ENCODE measurements at places on chromosomes 7 and 10.

DNA sequence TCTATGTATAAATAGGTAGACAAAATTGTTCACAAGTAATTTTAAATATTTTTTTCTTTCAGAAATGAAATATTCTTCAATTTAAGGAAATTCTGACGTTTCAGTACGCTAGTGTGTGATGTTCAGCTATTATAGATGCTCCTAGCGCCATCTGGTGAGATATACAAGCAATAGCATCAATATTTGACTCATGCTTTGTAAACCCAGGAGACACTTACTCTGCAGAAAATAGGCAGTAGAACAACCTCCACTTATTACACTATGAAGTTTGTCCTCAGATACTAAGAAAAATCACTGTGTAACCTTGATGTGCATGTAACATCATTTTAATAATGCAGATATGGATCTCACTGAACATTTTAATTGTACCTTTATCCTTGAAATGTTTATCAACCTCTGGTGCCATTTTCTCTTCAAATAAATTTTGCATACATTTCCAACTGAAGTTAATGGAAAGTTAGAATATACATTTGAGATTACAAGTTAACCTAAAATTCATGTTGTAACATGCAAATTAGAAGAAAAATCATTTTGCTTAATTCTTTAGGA lies 151.5 kb upstream of the FAM3C start:
- no peak for DNase-seq

DNA sequence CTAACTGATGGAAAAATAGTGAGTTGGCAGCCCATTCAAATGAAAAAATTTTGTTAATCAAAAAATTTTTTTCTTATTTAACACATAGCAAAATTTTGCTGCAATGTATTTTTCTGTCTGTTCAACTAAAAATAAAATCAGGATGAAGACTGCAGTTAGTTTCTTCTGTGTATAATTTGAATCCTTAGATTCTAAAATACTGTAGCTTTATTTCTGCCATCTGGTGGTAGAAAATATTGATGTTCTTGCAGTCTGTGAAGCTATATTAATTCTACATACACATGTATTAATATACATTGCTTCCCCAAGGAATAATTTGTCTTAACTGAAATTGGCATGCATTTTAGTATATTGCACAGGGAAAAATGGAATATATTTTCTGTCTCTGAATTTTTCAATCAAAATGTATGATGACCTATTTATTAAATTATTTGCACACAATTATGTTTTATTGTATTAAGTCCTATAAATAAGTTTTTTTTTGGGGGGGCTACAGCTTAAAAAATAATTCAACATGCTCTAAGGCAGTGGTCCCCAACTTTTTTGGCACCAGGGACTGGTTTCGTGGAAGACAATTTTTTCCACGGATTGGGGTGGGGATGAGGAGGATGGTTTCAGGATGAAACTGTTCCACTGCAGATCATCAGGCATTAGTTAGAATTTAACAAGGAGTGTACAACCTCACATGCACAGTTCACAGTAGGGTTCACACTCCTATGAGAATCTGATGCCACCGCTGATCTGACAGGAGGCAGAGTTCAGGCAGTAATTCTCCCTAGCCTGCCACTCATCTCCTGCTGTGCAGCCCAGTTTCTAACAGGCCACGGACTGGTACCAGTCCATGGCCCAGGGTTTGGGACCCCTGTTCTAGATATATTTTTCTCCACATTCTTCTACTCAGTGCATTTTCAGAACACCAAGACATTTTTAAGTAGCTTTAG lies 119.4 kb downstream of the GNAT3 start:
- no peak for DNase-seq

DNA sequence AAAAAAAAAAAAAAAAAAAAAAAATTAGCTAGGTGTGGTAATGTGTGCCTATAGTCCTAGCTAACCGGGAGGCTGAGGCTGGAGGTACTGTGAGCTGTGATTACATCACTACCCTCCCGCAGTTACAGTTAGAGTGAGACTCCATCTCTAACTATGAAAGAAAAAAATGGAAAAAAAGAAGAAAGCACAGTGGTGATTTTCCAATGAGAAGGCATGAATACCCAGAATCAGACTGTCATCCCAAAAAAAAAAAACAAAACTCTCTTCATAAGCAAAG lies 269.9 kb upstream of the MKLN1 start:
- DNase-seq, result no peak

DNA sequence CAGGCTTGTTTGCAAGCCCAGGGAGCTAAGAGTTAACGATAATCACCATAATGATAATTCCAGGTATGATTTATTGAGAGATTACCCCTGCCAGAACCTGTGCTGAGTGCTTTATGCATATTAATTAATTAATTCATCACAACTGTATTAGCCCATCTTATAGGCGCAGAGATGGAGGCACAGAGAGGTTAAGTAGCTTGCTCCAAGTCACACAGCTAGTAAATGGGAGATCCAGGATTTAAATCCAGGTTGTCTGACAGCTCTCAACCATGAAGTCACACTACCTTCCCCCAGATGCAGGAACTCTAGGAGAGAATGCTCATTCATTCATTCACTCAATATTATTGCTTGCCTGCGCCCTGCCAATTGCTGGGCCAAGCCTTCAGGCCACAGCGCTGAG lies 84.5 kb downstream of the FAM241B start:
- DNase-seq, result no peak

DNA sequence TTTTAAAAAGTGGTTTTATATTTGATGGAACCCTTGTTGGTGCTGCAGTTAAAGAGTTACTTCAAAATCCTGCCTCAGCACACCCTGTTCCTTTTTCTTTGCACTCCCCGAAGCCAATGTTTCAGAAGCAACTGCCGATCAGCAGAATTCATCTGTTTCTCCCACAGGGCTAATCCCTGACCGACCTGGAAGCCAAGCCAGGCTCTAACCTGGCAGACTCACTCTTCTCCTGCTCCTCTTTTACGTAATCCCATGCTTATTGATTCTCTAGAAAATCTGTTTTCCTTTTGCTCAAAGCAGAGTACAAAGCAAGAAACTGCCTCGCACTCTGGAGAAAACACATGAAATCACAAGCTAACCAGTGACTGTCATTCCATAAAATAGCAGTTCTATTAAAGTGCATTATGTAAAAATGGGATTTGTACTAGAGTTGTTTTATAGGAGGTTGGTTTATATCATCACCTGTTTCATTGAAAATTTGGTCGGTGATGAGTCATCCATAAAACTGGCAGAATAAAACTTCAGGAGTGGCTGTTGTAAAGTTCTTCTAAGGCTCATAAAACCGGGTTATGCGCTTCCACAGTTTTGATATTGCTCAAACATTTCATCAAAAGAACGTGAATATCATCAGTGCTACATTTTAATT lies 99.9 kb downstream of the CNTNAP2 start:
- no peak for DNase-seq

- DNase-seq, result no peak
Measured at GRCh38 chr10:116713846-116714245, 28.5 kb downstream of the HSPA12A start.

- no peak for DNase-seq
Measured at GRCh38 chr7:24069751-24070150, 214.2 kb upstream of the NPY start.

- no peak for DNase-seq
Measured at GRCh38 chr7:70188901-70189650, 590.8 kb downstream of the AUTS2 start.

- no peak for DNase-seq
Measured at GRCh38 chr10:47415520-47416304, 31.6 kb upstream of the ZNF488 start.

- no peak for DNase-seq
Measured at GRCh38 chr7:13980474-13980873, 9.0 kb downstream of the ETV1 start.

GRCh38 chr7:41189866-41190265 lies 513.0 kb downstream of the INHBA start:
- no peak for DNase-seq

GRCh38 chr10:77692782-77693181 lies 55.2 kb upstream of the KCNMA1 start:
- DNase-seq, result no peak

GRCh38 chr7:70835658-70836057 lies 296.3 kb upstream of the GALNT17 start:
- no peak for DNase-seq

GRCh38 chr7:132771301-132771730 lies 195.0 kb upstream of the PLXNA4 start:
- no peak for DNase-seq

DNA sequence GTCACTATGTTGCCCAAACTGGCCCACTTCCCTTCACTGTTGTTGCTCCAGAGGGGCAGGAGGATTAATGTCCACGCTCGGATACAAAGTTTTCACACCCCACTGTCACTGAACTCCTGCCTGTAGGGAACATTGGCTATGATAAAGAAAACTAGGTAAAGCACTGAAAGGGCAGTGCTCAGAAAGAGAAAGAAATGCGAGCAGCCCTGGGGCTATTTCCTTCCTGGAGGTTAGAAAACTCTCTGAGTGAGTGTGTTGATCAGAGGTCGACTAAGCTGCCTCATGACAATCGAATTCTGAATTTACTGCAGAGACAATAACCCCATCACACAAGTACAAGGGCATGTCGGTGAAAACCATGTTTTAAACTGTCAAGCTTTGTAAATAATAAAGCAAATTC lies 227.2 kb upstream of the PITRM1 start:
- no peak for DNase-seq

DNA sequence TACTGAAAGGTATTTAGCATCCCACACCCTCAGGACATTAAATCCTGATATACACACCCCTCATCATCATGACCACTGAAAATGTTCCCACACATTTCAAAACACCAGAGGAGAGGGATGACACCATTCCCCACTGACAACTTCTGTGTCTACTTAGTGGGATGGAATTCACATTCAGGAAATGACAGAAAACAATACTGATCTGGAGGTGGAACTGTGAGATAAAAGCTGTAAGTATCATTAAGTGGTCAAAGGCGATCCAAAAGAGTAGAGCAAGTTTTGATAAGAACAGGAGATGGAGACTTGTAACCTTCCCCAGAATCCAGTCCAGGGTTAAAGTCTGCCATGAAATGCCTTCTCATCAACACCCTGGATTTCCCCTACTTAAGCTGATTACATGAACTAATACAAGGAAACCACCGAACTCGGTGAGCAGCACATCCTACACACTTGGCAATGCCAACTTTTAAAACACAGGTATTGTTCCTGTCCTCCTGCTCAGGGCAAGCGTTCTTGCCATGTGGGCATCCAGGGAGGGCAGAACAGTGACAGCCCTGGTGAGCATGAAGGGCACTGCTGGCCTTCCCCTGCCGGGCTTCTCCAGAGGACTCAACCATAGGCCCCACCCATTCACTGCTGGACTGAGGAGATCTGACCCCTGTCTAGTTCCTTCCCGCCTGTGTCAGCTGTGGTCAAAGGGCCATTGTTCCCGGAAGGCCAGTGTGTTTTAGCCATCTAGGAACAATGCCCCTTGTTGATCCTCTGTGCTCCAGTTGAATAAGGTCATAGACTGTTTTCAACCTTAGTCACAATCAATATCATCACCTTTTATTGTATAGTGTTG lies 85.0 kb downstream of the SGMS1 start:
- DNase-seq, result no peak

DNA sequence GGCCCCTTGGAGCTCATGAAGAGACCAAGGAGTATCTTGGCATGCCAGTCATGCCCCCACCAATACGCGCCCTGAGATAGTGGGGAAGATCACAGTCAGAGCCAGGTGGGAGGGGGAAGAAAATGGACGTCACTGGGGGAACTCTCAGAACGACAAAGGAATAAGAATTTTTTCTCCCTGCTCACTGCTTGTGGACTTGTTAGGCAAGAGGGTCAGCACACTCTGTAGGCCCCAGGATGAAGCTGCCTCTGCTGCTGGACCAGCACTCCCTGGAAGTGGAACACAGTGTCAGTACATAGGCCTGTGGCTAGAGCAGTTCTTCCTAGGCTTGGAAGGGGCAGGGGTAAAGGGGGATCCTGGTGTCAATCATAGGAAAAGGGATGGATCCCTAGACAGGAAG lies 46.5 kb downstream of the DRGX start:
- no peak for DNase-seq

DNA sequence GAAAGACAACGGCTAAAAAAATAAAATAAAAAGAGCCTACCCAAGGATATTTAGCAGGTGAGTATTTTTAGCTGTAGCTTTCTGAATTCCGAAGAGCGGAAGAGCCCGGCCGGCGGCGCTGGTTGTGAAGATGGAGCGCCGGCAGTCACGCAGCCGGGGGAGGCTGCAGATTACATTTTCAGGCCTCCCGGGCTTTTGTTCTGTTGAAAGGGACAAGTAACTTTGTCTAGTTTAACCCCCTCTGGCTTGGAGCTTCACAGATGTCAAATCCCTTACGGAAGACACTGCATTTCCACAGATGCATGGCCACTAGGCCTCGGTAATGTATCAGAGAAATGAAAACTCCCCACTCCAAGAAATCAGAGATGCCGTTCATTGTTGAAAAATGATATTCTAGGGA lies 497.6 kb upstream of the MKI67 start:
- DNase-seq, result no peak

DNA sequence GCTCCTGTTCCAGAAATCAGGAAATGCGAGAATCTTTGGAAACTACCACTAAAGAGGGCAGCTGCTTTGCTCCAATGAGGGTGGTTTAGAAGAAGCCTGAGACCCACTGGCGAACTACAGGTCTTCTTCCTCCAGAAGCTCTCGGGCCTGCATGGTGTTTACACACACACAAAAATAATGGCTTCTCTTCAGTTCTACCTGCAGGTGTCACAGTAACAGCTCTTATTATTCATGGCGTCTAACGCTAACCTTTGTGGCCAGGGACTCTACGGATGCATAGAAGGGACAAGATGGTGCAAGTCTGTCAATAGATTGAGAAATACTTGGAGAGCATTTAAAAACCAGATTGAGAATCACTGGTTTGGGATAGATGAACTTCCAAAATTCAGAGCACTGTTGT lies 22.4 kb downstream of the GPR141 start:
- DNase-seq, result no peak

- DNase-seq, result no peak
Measured at GRCh38 chr7:79132844-79133451, 320.5 kb downstream of the MAGI2 start.

- DNase-seq, result no peak
Measured at GRCh38 chr7:16670021-16670420, 24.0 kb downstream of the BZW2 start.

GRCh38 chr7:2701832-2702593 lies 14.0 kb downstream of the AMZ1 start:
- DNase-seq, result no peak

DNA sequence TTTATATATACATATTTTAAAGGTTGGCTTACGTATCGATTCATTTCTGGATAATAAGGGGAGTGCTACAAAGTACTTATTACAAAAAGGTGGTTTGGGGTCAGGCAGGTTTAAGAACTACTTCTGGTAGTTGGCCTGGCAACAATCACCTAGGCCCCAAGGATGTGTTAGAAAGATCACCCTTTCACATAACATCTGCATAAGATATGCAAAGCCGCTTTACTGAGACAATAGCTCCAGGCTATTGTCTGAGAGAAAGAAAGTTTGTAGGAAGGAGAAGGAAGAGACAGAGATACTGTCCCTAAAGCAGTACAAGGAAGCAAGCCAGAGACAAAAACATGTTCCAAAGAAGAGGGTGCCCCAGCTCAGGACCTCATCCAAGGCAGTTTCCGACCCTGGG lies 6.2 kb downstream of the PAXIP1 start:
- DNase-seq, result no peak

- no peak for DNase-seq
Measured at GRCh38 chr10:24616536-24616935, 107.2 kb downstream of the ARHGAP21 start.
